Right ventricle myocardium superior (tissue), 1 donor: ENCODE measurements at places on chromosomes 5 and 9. TPM values are rescaled to one million over a fixed set of nuclear protein-coding genes. Genes with fewer than 3 reads are reported as not detected.

The BAAT gene
- 0.08 TPM for total RNA-seq

The HTR1A gene
- total RNA-seq: not detected

The LURAP1L gene
- 2.2 TPM for total RNA-seq

The SLC35A4 gene
- total RNA-seq: 81.4 TPM

The ECSCR gene
- total RNA-seq: 18.0 TPM

The MYOT gene
- total RNA-seq: 11.7 TPM

The PDCD1LG2 gene
- 2.4 TPM for total RNA-seq

The NTRK2 gene
- 4.5 TPM for total RNA-seq

The HMCN2 gene
- total RNA-seq: 5.2 TPM

The EGFL7 gene
- 61.5 TPM for total RNA-seq

The SLC36A2 gene
- total RNA-seq: 1.2 TPM

The OTP gene
- total RNA-seq: not detected

The ZNG1F gene
- 2.3 TPM for total RNA-seq

The NCS1 gene
- total RNA-seq: 5.0 TPM

The IFNB1 gene
- not detected for total RNA-seq

The SLCO6A1 gene
- not detected for total RNA-seq

The SPINK4 gene
- total RNA-seq: not detected

The OMD gene
- total RNA-seq: 4.2 TPM

The LECT2 gene
- total RNA-seq: not detected

The WDR36 gene
- total RNA-seq: 12.8 TPM

The CARTPT gene
- not detected for total RNA-seq

The PCDHGA2 gene
- total RNA-seq: 6.5 TPM

The CCDC192 gene
- total RNA-seq: not detected

The GPSM1 gene
- total RNA-seq: 50.3 TPM

The AHRR gene
- total RNA-seq: 1.8 TPM

The GABRA6 gene
- not detected for total RNA-seq

The PROB1 gene
- total RNA-seq: 50.3 TPM

The ZNF658 gene
- total RNA-seq: 12.1 TPM

The CCDC187 gene
- not detected for total RNA-seq

The OR1Q1 gene
- not detected for total RNA-seq

The PCDHA9 gene
- total RNA-seq: not detected

The GABRB2 gene
- not detected for total RNA-seq

The GRXCR2 gene
- 9.6 TPM for total RNA-seq

The PSAT1 gene
- total RNA-seq: 0.83 TPM

The ACTBL2 gene
- total RNA-seq: not detected

The C9 gene
- total RNA-seq: not detected

The NDUFA8 gene
- total RNA-seq: 294 TPM

The SLC25A2 gene
- 0.16 TPM for total RNA-seq

The PCDHA11 gene
- not detected for total RNA-seq

The SLC27A6 gene
- 82.3 TPM for total RNA-seq

The TAF11L5 gene
- not detected for total RNA-seq

The IQGAP2 gene
- total RNA-seq: 4.2 TPM

The FGD3 gene
- 2.7 TPM for total RNA-seq

The F2RL1 gene
- 0.62 TPM for total RNA-seq

The FAM151B gene
- total RNA-seq: 1.5 TPM

The MUSK gene
- total RNA-seq: 2.1 TPM

The RAD17 gene
- total RNA-seq: 17.8 TPM

The FUT7 gene
- not detected for total RNA-seq

The FOXD4L5 gene
- not detected for total RNA-seq
